Endothelial cell of umbilical vein (primary cell): ENCODE measurements at places on chromosomes 3 and 15. TPM values are rescaled to one million over a fixed set of nuclear protein-coding genes. Genes with fewer than 3 reads are reported as not detected.

The ATP13A4 gene
- 1.0 TPM in 1 of 2 replicates, not detected in the other for total RNA-seq

The CHRNA3 gene
- not detected in 2 replicates for total RNA-seq

The ADAMTSL3 gene
- not detected in 2 replicates for total RNA-seq

The TIMP4 gene
- total RNA-seq: 0.40 TPM in 1 of 2 replicates, not detected in the other

The IRAK2 gene
- total RNA-seq: 10.0 and 11.1 TPM in 2 replicates

GRCh38 chr15:90002428-90002844, 1.3 kb downstream of the ZNF710 start:
- peak; percentile 44 for DNase-seq

- no peak for DNase-seq
Observed at GRCh38 chr15:52511084-52511483, 17.6 kb downstream of the MYO5A start.

- no peak for DNase-seq
Observed at GRCh38 chr15:71261909-71262308, 146.6 kb downstream of the THSD4 start.

- DNase-seq: no peak
Observed at GRCh38 chr3:125116311-125117080, 60.7 kb upstream of the HEG1 start.

DNA sequence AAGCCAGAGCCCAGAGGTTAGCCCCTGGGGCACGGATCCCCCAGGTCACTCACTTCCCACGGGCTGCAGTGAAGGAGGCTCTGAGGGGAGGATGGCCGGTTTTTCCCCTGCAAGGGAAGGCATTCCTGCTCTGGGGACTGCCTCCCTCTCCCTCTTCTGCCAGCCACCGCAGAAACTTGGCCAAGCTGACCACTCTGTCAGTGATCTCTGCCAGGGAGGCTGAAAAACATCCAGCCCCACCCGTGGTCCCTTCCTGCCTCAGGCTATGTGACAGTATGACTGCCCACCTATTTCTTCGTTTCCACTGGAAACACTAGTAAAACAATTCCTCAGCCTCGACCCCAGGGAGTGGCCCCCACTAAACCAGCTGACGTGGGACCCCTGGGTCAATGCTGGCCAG, 14.6 kb upstream of the FANCD2 start:
- DNase-seq: no peak

GRCh38 chr3:151499168-151499567, 38.3 kb upstream of the IGSF10 start:
- no peak for DNase-seq

DNA sequence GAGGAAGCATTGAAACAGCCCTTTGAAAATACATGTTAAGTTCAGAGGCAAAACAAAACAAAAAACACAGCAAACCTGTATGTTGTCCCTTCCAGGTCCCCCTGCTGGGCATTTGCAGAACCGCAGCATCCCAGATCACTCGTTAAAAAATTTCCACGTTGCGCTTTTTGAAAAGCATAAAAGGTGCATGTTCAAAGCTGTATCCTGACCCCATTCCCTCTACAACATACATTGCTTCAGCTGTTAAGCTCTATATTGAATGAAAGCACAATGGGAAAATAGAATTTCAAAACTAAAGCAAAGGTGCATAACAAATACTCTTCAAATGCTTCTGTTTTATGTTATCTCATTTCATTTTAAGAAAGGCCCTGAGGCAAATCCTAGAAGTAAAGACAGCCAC, 328.3 kb downstream of the THSD4 start:
- peak; percentile 55 for DNase-seq

DNA sequence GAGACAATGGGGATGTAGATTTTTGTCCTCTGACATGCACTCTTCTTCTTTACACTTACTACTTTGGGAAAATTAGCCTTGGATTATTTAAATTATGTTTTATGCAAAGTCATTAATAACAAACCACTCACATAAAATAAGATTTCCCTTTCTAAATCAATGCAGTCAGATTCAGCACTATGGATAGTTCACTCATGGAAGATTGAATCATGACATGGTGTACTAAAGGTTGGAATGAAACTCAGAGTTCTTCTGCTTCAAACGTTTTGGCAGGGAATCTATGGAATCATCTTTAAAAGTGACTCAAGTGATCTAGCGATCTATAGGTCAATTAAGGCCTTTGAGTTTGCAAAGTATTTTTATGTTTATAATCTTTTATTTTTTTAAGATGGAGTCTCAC, 154.3 kb downstream of the KCNMB2 start:
- no peak for DNase-seq

DNA sequence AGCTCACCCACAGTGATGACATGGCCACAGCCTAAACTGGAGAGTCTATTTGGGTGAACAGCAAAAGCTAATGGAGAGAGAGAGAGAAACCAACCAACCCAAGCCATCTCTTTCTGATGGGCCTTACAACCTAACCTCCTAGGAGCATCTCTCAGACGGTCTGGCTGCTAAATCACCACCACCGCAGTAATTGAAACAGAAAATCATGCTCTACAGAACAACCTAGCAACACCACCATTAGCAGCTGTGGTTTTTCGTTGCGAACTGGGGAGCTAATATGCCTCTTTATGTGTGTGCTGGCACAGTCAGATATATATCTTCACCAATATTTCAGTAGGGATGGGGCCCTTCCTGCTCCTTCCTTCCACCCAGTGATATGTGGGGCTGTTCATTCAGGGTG, 166.9 kb upstream of the PROK2 start:
- DNase-seq: no peak

DNA sequence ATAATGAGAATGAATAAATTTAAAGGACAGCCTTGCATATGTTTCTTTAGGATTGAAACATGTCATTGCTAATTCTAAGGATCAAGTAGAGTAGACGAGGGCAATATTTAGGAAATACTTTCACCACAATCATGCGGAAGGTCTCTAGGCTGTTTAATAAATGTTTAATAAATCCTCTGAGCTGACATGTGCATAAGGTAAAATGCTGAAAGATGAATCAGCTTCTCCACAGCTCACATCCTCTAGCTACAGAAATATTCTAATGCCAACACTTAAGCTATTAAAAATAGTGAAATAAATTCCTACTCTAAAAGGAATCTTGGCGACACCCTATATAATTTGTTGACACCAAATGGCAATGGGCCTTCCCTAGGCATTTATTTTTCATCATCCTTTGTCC, 407.3 kb downstream of the TBL1XR1 start:
- no peak for DNase-seq

DNA sequence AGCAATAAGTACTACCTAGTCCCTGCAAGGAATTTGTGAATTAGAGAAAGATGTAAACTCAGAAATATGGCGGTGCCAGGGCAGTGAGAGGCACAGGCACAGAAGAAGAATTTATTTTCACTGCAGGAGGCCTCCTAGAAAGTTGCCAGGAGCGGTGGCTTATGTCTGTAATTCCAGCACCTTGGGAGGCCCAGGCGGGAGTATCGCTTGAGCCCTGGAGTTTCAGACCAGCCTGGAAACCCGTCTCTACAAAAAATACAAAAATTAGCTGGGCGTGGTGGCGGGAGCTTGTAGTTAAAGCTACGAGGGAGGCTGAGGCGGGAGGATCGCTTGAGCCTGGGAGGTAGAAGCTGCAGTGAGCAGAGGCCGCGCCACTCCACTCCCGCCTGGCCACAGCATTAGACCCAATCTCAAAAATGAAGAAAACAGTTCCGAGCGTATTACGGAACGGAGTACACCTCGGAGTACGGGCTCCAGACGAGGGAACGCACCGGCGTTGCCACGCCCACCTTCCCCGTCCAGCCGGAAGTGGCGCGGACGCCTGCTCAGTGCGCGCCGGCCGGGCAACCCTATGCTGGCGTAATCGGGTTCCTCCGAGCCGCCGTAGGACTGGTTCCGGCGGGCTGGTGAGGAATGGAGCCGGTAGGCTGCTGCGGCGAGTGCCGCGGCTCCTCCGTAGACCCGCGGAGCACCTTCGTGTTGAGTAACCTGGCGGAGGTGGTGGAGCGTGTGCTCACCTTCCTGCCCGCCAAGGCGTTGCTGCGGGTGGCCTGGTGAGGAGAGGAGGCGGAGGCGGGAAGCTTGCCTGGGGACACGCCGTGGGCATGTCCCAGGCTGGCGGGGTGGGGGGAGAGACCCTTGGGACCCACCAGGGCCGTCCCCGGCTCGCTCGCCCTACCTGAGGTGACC, at the start of gene FBXO22:
Gene FBXO22, plus strand, starts transcription at position 548 of the 909 bp plus-strand sequence. Its CDS starts 86 bp downstream, at position 634.
- DNase-seq: peak; percentile 90

- no peak for DNase-seq
Observed at GRCh38 chr15:101303408-101303807, 8.4 kb upstream of the SNRPA1 start.

DNA sequence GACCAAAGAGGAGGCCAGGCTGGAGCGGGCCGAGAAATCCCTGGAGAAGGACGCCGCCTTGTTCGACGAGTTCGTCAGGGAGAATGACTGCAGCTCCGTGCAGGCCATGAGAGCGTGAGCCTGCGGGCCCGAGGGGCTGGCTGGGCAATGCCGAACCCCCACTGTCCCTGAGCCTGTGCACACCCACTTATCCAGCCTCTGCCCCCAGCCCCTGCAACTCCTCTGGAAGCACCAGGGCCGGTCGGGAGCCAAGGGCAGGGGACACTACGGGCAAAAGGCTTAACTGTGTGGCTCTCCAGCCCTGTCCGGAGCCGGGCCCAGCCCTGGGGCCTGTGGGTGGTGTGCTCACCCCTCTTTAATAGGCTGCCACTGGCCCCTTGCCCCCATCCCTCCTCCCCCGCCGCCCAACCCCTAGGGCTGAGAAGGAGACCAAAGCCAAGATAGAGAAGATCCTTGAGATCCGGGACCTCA, 24.0 kb downstream of the CFAP100 start:
- DNase-seq: no peak

GRCh38 chr15:82950295-82950694, 2.2 kb downstream of the HOMER2 start:
- no peak for DNase-seq

GRCh38 chr3:64327100-64327804, 102.0 kb upstream of the PRICKLE2 start:
- no peak for DNase-seq

- no peak for DNase-seq
Observed at GRCh38 chr3:53865732-53866499, 16.0 kb downstream of the ACTR8 start.

- DNase-seq: no peak
Observed at GRCh38 chr3:76673171-76673570, 366.7 kb upstream of the ROBO2 start.

DNA sequence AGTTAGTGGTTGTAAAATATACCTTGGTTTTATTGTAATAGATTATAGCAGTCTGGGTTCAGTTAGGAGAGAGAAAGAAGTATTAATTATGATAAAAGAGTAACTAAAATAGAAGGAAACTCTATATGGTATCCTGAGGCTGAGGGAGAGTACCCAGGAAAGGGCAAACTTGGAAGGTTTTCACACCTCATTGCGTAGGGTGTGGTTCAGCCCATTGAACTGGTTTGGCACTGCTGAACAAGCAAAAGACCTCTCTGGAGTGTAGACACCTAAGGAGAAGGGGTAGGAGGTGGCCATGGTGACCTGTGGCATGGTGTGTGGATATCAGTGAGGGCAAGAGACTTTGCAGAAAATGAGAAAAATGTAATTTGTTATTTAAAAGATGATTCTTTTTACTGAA, 63.5 kb downstream of the STT3B start:
- DNase-seq: no peak

DNA sequence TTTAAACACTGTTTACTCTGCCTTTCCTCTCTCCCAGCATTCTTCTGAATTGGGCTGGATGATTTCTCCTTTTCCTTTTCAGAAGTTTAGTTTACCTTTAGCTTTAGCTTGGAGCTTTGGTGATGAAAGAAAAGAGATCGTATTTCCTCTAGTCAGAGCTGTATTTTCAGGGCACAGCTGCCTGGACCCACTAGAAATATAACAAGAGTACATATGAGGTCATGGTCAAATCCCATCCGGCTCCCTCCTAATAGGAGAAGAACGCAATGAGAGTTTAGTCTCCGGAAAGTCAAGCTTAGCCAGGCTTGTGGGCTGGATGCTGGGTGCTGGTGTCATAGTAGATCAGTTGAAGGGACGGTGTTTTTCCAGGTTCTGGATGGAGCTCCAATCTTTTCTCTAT, 177.1 kb upstream of the PFN2 start:
- no peak for DNase-seq

DNA sequence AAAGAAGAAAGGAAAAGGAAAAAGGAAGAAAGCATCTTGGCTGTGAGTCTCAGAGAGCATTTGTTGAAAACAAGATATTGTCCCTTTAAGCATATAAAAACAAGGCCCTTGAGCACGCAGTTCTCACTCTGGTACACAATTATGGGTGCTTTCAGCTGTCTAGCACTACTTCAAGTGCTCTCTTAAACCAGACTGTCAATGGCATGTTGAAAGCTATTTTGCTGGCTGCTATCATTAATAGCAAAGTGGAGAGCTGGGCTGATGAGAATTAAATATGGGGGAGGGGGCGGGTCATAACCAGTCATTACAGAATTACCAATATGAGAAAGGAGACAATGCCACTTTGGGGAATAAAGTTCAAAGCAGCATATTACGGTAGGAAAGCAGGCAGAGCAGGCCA, 9.3 kb downstream of the TLE3 start:
- DNase-seq: no peak

DNA sequence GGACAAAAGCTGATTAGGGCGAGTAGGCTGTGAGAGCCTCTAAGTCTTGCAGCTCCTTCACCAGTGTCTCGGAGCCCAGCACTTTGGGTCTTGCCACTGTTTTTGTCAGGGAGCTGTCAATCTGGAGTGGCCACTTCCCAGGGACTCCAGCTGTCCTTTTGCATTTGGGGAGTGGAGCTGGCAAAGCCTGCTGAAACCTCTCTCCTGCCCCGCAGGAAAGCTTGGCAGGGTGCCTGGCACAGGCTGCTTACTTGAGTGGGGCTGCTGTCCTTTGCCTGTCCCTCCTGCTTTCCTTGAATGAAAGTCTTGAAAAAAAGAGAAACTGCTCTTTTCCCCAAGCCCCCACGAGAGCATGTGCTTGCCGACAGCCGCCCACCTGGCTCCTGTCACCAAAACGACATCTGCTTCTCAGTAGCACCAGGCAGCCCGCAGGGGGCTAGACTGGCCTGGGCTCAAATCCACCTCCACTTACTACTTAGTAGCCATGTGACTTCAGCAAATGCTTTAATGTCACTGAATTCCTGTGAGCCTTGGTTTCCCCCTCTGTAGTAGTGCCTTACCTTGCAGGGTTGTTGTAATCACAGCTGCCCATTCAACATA, 13.7 kb downstream of the USP13 start:
- peak; percentile 27 for DNase-seq

DNA sequence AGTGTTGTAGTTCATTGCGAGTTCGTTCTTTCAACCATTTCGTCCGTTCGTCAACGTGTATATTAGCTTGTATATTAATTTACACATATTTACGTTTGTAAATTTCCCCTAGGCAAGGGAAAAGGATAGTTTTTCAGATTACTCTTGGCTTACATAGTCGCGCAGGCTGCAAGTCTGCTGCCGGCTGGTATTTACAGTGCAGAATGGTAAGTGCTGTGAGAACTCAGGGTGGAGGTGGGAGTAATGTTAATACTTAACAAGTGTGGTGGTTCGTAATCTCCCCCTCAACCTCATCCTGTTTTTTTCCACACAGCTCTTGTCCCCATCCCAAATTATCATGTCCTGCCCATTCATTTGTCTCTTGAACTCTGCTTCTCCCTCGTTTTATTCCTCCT, 766 bp downstream of the FAM98B start:
- no peak for DNase-seq

DNA sequence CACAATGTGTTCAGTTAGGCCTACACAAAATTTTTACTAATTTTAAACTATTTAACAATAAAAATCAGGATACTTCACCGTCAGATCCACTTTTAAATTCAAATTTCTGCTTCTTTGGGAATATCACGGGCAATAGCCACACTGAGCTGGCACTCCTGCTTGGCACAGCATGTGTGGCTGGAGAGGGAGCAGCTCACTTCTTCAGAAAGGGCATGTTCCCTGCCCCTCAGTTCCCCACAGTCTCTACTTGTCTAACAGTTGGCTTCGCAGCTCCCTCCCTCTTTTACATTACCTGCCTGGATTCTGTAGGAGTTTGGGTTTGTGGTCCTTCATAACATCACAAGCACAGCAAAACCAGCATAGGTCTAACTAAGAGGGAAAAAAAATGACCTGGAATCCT, 76.0 kb upstream of the TRIM42 start:
- no peak for DNase-seq
